ENCODE measurements at places on chromosomes 16 and 17.

DNA sequence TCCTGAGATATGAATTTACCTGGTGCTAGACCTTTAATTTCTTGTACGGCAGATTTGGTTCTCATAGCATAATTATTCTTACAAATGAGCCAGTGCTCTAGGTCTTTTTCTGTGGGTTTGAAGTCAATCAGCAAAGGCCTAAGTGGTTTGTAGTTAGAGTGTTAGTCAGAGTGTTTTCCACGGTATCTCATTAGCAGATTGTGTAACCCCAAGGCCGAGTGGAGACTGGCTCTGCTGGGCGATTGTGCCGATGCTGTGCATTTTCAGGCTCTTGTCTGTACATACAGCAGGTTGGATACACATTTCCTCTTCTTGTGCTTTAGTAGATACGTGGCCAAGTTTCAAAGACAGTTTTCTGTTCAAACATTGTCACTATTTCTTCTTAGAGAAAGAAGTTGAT lies 78.6 kb upstream of the CA10 start:
- DNase-seq, result no peak

GRCh38 chr17:81884520-81884919 lies 6.9 kb downstream of the ALYREF start:
- DNase-seq, result no peak

DNA sequence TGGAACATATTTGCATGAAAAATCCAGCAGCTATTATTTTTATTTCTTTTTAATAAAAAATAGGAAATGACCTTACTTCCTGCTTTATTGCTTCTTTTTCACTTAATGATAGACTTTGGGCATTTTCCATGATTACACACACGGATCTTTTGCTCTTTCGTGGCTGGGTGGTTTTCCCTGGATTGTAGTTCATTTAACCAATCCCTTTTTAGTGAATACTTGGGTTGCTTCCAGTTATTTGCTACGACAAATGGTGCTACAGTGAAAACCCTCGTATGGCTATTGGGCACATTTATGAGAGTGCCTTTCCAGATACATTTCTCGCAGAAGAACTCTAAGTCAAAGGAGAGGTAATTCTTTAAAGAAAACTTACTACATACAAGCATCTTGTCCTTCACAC lies 38.6 kb downstream of the FOXL1 start:
- no peak for DNase-seq

GRCh38 chr17:82751171-82751570 lies 694 bp upstream of the TBCD start:
- DNase-seq, result no peak

DNA sequence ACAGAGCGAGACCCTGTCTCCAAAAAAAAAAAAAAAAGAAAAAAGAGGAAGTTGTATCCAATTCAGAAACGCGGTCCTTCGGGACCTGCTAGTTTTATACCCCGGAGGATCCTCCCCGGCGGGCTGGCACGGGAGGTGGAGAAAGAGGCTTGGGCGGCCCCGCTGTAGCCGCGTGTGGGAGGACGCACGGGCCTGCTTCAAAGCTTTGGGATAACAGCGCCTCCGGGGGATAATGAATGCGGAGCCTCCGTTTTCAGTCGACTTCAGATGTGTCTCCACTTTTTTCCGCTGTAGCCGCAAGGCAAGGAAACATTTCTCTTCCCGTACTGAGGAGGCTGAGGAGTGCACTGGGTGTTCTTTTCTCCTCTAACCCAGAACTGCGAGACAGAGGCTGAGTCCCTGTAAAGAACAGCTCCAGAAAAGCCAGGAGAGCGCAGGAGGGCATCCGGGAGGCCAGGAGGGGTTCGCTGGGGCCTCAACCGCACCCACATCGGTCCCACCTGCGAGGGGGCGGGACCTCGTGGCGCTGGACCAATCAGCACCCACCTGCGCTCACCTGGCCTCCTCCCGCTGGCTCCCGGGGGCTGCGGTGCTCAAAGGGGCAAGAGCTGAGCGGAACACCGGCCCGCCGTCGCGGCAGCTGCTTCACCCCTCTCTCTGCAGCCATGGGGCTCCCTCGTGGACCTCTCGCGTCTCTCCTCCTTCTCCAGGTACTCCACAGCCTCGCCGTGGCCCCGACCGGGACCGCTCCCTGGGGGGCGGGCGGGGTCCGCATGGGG lies at the start of gene CDH3:
TSS of gene CDH3 (plus strand) at position 596 of the 779 bp plus-strand sequence. CDS start at position 666, 70 bp downstream.
- no peak for DNase-seq

GRCh38 chr16:89831810-89832328 lies 3.6 kb downstream of the SPIRE2 start:
- no peak for DNase-seq

DNA sequence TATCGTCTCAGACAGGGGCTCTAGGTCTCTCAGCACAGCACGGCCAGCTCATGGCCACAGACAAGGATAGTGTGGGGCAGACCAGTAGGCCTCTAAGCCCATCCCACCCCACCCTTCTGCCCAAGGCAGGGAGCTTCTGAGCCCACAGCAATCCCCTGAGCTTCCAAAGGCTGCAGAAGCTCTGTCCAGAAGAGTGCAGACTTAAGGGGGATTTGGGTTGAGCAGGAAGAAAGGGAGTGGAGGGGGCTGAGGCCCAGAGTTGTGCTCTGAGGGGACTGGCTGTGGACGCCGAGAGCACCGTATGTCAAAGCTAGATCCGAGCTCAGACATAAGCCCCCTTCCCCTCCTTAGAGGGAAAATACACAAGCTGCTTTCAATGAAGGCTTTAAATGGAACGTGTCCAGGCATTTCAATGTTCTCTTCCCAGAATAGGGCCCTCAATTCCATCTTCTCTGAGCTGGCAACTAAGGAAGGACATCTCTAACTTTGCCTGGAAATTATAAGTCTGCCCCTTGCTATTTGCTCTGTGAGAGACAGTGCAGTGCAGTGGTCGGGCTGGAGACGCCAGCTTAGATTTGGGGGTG lies 116.4 kb upstream of the RPL38 start:
- no peak for DNase-seq

DNA sequence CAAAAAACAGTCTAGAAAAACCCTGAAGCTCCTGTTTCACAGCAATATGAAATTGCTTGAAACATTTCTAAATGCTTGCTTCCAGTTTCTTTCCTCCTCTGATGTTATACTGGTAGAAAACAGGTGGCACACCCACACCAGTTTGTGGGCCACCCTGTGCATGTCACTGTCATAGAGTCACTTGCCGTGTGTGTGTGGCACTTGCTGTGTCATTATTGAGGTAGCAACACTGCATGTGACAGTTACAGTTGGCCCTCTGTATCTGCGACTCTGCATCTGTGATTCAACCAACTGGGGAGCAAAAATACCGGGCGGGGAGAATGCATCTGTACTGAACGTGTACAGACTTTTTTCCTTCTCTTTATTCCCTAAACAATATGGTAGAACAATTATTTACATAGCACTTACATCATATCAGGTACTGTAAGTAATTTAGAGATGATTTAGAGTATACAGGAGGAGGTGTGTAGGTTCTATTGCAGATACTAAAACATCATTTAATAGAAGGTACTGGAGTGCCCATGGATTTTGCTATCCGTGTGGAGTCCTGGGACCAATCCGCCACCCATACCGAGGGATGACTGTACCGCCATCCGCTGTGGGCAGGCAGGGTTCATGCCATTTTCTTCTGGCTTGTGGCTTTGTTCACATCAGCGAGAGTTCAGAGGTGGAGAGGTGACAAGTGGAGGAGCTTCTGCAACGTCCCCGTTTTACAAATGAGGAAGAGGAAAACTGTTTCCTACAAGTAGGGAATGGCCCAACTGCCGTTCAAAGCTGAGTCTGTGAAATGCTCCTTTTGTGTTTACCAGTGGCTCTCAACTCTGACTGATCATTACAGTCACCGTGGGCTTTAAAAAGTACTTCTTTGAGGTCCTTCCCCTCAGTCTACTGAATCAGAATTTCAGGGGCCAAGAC lies 373.7 kb downstream of the SNX29 start:
- no peak for DNase-seq

- DNase-seq, result peak; percentile 32
These were observed at the start of gene FAM171A2 for GRCh38 chr17:44363613-44364159. TSS of gene FAM171A2 (minus strand) at chr17:44363853. CDS start at chr17:44363714, 139 bp downstream.

GRCh38 chr17:73872816-73873215 lies 228.6 kb upstream of the SDK2 start:
- no peak for DNase-seq

DNA sequence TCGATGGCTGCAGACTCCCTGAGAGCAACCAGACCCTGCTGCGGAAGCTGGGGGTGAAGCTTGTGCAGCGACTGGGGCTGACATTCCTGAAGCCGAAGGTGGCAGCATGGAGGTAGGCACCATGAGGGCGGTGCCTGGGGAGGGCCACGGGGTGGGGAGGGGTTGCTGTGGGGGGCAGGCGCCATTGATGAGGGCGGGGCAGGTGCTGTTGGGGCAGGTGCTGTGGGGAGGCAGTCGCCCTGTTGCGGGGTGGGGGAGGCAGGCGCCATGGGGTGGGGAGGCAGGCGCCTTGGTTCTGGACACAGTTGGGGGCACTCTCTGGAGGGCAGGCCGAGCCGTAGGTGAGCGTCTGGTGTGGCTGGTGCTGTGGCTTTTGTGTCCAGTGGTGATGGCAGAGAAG lies 38.9 kb downstream of the ZNF750 start:
- no peak for DNase-seq

GRCh38 chr17:77248216-77249114 lies 107.7 kb downstream of the SEC14L1 start:
- DNase-seq, result no peak

DNA sequence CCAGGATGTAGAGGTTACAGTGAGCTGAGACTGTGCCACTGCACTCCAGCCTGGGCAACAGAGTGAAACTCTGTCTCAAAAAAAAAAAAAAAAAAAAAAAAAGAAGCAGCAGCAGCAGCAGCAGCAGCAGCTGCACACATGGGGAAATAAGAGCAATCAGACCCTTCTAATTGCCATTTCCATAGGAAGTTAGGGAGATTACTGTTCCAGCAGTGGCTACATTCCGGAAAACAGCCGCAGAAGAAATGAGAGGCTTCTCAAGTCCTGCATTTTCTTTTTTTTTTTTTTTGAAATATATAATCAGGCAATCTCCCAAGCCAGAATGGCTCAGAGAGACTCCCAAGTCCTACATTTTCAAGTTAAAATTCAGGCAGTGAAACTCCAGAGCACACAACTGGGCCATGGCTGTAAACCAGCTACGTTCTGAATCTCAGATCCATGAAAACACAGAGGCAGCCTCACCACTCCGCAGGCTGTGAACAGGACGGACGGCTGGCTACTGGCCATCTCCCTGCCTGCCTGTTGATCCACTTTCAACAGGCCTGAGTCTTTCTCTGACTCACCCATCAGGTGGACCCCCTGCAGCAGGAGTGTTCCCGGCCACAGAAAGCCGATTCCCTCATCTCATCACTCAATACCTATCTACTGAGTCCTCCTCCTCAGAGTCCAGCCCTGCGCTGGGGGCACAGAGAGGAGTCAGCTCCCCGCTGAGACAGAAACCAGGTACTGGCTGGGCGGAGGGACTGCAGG lies 15.0 kb downstream of the TRPV1 start:
- DNase-seq, result no peak

- DNase-seq, result no peak
These were observed 14.4 kb downstream of the ASPSCR1 start for GRCh38 chr17:81991684-81992305.

DNA sequence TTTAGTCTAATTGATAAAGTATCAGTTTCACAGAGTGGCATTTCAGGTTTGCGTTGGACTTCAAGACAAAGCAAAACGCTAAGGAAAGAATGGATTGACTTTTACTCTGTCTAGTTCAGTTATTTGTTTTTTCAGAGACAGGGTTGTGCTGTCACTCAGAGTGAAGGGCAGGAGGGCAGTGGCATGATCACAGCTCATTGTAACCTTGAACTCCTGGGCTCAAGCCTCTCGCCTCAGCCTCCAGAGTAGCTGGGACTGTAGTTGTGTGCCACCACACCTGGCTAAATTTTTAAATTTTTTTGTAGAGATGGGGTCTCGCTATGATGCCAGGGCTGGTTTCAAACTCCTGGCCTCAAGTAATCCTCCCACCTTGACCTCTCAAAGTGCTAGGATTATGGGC lies 86.4 kb downstream of the CACNG1 start:
- no peak for DNase-seq

DNA sequence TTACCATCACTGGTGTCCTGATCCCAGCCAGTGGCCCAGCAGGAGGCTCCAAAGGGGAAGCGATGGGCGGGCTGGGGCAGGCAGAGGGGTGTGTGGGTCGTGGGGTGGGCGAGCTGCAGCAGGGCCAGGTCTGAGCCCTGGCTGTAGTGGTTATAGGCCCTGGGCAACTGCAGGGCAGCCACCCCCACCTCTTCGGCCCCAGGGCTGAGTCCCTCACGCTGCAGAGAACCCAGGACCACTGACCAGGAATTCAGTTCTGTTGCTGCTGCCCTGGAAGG lies 2.2 kb downstream of the PRSS53 start:
- no peak for DNase-seq

DNA sequence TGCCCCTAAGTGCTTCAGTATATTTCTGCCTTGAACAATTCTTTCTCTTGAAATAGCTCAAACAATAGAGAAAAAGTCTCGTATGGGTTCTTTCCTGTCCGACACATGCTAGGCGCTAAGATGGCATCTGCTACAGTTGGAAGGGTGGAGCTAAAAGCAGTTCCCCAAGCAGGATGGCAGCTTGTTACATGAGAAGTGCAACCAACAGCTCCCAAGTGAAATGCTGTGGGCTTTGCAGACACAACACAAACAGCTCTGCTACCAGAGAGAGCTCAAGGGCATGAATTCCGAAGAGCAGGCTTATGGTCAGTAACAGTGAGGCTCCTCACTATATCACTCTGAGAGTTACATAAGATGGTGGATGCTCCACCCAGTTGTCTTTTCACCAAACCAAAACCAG lies 83.8 kb downstream of the VPS53 start:
- DNase-seq, result no peak

GRCh38 chr17:31653691-31654090 lies 205.4 kb downstream of the COPRS start:
- no peak for DNase-seq

- DNase-seq, result peak; percentile 47
These were observed 3.6 kb upstream of the HROB start for GRCh38 chr17:44137891-44138709.

DNA sequence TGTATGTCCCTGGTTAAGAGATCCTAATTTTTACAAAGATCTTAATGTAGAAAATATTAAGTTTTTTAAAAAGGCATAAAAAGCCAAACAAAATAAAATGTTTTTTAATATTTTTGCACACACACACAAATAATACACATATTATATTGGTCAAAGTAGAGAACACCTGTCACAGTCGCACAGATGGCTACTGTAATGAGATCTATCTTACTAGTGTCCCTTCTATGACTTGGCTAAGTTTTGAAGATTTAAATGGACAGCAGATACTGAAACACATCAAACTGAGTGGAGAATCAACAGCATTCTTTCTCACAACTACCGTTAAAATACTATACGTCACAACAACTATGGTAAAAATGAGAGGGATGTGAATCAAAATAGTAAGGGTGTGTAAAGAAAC lies 83.4 kb downstream of the HELZ start:
- no peak for DNase-seq

- DNase-seq, result peak; percentile 5
These were observed 9.2 kb upstream of the PRKCB start for GRCh38 chr16:23826528-23827045.
